ENCODE measurements at places on chromosomes 3 and 15.

DNA sequence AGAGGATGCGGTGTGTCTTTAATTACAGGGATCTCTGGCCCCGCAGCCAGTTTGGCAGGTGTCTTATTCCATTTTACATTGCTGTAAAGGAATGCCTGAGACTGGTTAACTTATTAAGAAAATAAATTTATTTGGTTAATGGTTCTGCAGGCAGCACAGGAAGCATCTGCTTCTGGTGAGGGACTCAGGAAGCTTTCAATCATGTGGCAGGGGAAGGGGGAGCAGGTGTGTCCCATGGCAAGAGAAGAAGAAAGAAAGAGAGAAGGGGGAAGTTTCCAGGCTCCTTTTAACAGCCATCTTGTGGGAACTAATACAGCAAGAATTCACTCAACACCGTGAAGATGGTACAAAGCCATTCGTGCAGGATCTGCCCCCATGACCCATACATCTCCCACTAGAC lies 128.0 kb upstream of the CRBN start:
- DNase-seq, result no peak

- DNase-seq, result no peak
Measured at GRCh38 chr3:4977853-4978203, 1.4 kb upstream of the BHLHE40 start.

DNA sequence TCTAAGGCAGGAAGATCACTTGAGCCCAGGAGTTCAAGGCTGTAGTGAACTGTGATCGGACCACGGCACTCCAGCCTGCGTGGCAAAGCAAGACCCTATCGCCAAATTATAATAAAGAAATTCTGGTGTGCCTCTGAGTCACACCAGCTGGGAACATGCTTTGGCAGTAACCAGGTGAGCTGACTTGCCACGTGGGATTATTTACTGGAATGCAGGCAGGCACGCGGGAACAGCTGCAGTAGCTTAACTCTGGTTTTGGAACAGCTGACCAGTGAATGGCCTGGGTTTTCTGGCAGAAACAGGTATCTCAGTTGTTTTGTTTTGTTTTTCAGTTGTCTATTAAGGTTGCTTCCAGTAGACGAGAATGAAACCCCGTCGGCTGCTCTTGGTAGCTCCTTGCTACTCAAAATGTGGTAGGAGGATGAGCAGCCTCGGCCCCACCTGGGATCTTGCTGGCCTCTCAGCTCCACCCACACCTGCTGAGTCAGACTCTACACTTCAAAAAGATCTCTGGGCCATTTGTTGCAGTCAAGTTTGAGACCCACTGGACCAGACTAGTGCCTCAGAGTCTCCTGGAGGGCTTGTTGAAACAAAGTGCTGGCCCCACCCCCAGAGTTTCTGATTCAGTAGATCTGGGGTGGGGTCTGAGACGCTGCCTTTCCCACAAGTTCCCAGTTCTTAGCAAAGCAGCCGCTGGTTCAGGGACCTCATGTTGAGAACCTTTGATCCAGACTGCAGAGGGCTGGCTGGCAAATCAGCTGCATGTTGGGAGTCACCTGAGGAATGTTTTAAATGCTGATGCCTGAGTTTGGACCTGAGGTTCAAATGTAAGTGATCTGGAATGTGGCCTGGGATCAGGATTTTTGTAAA lies 26.6 kb downstream of the IDH2 start:
- no peak for DNase-seq

GRCh38 chr3:109297496-109297895 lies 18.8 kb downstream of the DPPA2 start:
- DNase-seq, result no peak

- DNase-seq, result peak; percentile 34
Measured at GRCh38 chr3:49803465-49804140, 542 bp downstream of the INKA1 start.

DNA sequence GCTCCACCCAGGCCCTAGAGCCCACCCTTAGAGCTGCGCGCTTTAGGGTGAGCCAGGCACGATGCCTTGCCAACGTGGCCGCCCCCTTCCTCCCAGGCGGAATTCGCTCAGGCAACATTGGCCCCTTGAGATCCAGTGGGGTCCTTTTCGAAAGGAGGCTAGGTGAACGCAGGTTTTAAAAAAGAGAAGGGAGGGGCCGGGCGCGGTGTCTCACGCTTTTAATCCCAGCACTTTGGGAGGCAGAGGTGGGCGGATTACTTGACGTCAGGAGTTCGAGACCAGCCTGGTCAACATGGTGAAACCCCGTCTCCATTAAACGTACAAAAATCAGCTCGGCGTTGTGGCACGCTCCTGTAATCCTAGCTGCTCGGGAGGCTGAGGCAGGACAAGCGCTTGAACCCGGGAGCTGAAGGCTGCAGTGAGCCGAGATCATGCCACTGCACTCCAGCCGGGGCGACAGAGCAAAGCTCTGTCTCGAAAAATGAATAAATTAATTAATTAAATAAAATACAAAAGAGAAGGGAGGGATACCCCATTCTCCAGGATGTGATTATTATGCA lies 984 bp upstream of the RPP25 start:
- no peak for DNase-seq

GRCh38 chr3:38368238-38368637 lies 21.7 kb downstream of the XYLB start:
- DNase-seq, result no peak

- DNase-seq, result no peak
Measured at GRCh38 chr15:45550436-45550835, 27.9 kb upstream of the SLC30A4 start.

GRCh38 chr3:11845651-11846050 lies 1.0 kb downstream of the TAMM41 start:
- DNase-seq, result no peak

DNA sequence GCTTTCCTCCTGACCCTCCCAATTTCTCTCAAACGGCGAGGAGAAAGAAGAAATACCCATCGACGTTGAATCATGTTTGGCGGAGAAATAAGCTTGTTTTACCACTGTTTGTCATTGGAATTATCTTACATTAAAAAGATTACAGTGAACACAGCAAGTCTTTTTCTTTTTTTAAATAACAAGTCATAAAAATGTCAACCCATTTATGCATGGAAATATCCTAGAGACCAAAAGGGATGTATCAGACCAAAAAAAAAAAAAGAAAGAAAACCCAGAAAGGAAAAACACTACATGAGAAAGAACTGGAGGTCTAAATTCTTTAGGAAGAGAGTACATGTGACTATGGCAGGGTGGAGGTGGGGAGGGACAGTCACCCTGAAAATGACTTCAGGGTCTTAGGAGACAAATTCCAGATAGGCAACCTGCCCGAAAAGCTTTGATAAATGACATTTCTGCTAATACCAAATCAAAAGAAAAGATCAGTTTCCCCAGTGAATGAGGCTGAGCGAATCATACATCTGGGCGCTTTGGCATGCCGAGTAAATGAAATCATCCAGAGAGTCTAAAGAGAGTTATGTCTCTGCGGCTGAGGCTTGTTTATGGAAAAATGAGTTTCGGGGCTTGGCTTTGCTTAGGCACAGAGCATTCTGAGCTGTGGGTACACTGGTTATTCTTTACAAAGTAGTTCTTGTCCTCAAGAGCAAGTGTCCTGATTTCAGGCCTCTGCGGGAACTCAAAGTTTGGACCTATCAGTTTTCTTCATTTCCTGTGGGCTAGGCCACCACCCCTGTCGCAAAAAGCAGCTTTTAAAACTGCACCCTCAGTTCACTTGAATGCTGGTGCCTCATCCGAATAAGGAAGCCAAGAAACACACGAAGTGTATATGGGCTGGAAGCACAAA lies 110.1 kb upstream of the TGFBR2 start:
- peak; percentile 26 for DNase-seq

DNA sequence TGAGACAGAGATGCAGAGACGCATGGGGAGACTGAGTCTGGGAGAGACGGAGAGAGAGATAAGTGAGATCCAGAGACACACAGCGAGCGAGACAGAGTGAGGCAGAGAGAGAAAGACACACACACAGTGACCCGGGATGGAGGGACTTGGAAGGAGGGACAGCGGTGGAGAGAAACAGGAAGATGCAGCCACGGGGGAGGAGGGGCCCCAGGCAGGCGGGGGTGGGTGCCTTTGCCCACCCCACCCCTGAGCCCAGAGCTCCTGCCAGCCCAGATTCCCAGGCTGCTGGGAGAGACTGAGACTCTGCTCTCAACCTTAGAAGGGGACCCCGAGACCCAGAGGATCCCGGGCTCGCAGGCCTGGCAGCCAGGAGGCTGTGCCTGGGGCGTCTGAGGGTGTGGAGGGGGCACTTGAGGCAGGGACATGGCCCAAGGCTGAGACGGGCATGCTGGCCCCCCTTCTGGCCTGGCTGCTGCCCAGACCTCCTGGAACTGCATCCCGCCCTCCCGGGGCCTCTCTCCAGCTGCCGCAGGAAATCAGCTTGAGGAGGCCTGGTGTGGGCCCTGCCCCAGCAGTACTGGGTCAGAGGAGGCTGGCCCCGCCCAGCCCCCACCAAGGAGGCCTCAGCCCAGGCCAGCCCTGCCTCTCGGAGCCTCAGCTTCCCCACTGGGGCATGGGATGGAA lies 18.1 kb downstream of the H1-8 start:
- DNase-seq, result no peak

- no peak for DNase-seq
Measured at GRCh38 chr3:178451799-178452198, 84.4 kb upstream of the KCNMB2 start.

DNA sequence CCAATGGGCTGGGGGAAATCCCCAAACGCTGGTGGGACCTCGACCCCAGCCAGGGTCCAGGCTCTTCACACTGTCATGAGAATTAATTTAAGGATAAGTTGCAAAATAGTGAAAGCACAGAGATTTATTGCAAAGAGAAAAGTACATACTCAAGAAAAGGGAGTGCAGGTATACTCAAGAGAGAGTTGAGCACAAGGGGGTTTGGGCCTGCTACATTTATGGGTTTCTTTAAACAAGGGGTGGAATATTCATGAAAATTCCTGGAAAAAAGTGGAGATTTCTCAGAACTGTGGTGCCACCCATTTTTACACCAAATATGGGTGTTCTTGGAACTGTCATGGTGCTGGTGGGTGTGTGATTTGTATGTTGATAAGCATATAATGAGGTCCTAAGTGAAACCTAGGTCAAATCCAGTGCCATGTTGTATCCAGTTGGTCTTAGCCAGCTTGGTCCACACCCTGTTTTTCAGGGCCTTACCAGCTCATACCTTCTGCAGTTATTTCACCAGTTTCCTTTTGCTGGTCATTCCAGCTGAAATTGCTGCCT lies 32.6 kb upstream of the NEO1 start:
- no peak for DNase-seq

GRCh38 chr3:169218314-169218983 lies 445.1 kb downstream of the MECOM start:
- DNase-seq, result peak; percentile 78

DNA sequence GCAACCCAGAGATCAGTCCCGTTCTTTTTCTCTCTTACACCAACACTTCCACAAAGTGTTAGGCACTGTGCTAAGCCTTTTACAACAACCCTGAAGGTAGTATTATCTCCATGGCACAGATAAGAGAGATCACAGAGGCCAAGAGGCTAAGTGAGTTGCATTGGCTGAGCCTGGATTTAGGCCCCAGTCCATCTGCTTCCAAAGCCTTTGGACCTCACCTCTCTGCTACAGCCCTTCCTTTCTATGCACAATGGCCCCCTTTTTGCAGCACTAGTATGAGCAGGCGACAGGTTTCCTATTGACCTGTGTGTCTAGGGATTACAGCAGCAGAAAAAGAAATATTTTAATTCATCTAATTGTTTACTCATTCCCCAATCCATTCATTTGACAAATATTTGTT lies 76.2 kb downstream of the CRYGS start:
- DNase-seq, result no peak

DNA sequence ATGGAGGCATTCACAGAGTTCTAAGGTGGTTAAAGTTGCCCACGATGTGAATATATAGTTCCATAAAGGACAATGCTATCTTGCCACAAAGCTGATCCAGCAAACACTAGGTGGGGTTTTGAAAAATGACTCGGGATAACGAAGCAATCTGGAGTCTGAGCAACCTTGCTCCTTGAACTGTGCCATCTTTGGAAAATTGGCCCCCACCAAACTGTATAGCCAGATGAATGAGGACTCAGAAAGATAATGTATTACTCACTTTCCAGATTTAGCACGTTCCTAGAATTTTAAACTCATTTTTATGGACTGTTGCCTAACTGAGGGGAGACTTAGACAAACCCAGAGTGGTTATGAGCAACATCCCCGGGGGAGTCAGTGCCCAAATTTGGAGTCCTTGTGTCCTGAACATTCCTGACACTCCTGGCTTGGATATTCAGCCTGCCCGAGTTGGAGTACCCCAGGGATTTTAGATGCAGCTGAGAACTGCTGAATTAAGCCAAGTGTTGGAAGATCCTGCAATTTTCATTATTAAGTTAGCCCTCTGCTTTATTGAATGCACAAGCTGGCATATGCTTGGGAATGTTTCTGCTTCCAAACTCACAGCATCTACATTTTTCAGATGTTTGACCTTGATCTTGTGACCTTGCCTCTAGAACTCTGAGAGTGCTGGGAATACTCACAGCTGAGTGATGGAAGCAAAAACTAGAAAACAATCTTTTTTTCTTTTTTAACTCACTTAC lies 8.8 kb upstream of the MAGI1 start:
- DNase-seq, result no peak

GRCh38 chr15:36777926-36778325 lies 198.5 kb downstream of the CDIN1 start:
- DNase-seq, result no peak

DNA sequence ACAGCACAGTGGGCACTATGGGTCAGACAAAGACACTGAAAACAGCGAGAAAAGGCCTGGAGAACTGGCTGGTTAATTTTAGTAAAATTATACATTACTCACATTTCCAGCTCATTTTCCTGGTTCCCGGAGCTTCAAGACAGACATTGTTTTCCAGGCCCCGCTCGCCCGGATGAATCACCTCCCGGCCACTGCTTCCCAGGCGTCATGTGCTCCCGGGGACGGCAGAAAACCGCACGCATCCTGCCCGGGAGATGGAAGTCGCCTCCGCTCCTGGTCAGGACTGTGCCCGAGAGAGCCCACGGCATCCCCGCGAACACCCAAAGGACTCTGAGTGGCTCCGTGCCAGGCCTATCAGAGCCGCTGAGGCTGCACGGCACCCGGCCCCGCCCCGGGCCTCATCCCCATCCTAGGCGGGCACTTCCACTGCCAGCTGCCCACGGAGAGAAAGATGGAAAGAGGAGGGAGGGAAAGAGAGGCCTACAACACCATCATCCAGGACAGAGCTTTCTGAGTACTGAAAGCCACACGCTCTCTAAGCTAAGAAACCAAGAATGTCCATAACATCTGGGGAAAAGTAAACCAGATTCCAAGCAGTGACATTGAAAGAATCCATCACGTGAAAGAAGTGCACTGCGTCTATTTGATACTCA lies 75.1 kb downstream of the VGLL4 start:
- no peak for DNase-seq

GRCh38 chr15:91338766-91339165 lies 238.7 kb downstream of the SV2B start:
- DNase-seq, result peak; percentile 27

GRCh38 chr3:52062505-52062904 lies 6.1 kb upstream of the DUSP7 start:
- no peak for DNase-seq

- no peak for DNase-seq
Measured at GRCh38 chr15:101239724-101240136, 12.1 kb downstream of the CHSY1 start.

GRCh38 chr15:73573572-73573971 lies 59.6 kb downstream of the NPTN start:
- no peak for DNase-seq

Data from HAP-1 (cell line).